ENCODE measurements at places on chromosomes 1 and 21.
A peak's percentile ranks its signal among the peaks of the same experiment; 100 is the strongest.

GRCh38 chr1:158008630-158009029, 15.2 kb downstream of the KIRREL1 start:
- no peaks in the 10 kb centered on the region for H3K4me1 ChIP-seq
- DNase-seq: no peak
- H3K27ac ChIP-seq: no peak overlapping the region

DNA sequence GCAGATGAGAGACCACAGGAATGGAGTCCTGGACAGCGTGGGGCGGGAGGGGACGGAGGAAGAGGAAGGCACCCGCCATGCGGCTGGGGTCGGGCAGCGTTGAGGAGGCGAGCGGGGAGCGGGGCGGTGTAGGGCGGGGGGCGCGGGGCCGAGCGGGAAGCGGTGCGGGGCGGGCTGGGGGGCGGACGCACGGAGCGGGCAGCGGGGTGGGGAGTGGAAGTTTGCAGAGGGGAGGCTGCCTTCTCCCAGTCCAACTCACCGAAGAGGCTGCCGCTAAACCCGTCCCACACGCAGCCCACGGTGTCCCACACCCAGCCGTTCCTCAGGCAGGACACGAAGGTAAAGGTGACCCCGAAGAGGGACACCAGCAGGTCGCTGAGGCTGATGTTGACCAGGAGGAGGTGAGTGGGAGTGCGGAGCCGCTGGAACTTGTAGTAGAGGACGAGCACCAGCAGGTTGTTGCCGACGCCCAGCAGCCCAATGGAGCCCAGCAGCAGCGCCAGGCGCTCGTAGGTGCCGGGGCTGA, 483 bp downstream of the CHML start:
- peak; percentile 2 for DNase-seq
- H3K4me3 ChIP-seq: peak overlapping the region; percentile 72
- no peak overlapping the region for H3K27ac ChIP-seq
- H3K4me1 ChIP-seq: peaks cover 3% of the 10 kb centered on the region

- H3K27ac ChIP-seq: no peak overlapping the region
- H3K4me1 ChIP-seq: no peaks in the 10 kb centered on the region
- no peaks in the 10 kb centered on the region for H3K27me3 ChIP-seq
- no peak overlapping the region for H3K4me3 ChIP-seq
- H3K36me3 ChIP-seq: no peaks in the 10 kb centered on the region
- no peak for DNase-seq
Observed at GRCh38 chr1:189616893-189617292, 860.8 kb downstream of the BRINP3 start.

DNA sequence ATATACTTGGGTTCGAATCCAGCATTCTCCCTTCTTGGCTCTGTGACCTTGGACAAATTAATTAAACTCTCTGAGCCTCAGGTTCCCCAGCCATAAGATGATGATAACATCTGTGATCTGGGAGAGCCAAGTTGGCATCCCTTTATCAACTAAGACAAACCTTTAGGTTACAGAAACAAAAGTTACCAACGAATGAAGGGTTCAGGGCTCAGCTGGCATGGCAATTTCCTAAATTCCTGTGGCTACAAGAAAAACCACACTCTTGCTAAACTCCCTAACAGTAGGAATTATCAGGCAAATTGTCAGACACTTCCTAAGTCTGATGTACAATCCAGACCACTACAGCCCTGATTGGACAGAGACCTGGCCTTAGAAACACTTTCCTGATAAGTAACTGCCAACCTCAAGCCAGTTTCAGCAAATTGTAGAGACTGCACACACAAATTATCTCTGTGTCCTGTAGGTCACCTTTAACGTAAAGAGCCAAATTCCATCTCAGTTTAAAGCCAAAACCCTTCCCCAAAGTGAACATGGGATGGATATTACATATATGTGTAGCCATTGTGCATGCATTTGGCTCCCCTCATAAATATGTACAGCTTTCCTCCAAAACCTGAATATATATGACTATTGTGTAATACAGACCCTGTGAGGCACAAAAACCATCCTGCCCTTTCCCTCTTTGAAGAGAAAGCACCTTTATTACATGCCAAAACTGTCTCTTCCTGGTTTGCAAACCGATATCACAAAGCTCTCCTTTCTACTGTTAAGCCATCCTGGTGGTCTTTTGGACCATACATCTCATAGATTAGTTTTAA, 39.5 kb upstream of the EDARADD start:
- no peak for DNase-seq
- H3K27me3 ChIP-seq: no peaks in the 10 kb centered on the region
- no peaks in the 10 kb centered on the region for H3K36me3 ChIP-seq
- no peak overlapping the region for H3K4me3 ChIP-seq
- no peak overlapping the region for H3K27ac ChIP-seq

DNA sequence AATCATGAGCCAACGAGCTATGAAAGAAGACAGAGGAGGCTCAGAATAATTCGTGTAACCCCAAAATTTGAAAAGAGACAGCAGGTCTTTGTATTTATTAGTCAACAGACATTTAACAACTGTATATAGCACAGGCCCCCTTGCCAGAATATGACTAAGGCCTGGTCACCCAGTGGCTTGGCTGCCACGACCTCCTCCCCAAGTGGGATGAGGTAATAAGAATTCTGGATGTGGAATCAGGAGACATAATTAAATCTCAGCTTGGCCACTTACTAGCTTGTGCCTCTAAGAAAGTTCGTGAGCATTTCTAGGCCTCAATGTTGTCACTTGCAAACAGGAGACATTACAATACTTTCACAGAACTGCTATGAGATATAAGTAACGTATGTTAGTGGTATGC, 134.2 kb upstream of the TNFSF4 start:
- H3K36me3 ChIP-seq: no peaks in the 10 kb centered on the region
- no peak overlapping the region for H3K27ac ChIP-seq
- no peaks in the 10 kb centered on the region for H3K4me1 ChIP-seq
- H3K27me3 ChIP-seq: no peaks in the 10 kb centered on the region

DNA sequence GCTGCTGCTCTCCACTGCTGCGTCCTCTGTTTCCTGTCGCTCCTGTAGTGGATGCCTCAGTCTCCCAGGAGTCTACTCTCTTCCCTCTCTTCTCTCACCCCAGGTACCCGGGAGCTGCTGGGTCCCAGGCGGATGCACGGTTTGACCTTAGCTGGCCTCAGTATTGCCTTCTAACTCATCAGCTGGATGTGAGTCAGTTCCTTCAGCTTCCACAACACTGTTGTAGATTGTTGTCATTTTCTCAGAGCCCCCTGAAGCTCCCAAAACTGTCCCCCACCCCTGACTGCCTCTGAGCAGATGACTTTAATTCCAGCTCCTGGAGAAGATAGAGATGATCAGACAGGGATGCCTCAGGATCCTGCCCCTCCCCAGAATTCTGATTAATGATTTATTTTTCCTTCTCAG, 7.2 kb downstream of the CNIH3 start:
- peaks cover 3% of the 10 kb centered on the region for H3K27me3 ChIP-seq
- H3K4me3 ChIP-seq: peak overlapping the region; percentile 5
- DNase-seq: no peak
- no peaks in the 10 kb centered on the region for H3K36me3 ChIP-seq

- H3K27me3 ChIP-seq: no peaks in the 10 kb centered on the region
- no peak overlapping the region for H3K27ac ChIP-seq
- DNase-seq: no peak
- no peak overlapping the region for H3K4me3 ChIP-seq
Observed at GRCh38 chr1:36269408-36269838, 36.7 kb upstream of the SH3D21 start.

- no peak overlapping the region for H3K4me3 ChIP-seq
- H3K27ac ChIP-seq: no peak overlapping the region
- no peaks in the 10 kb centered on the region for H3K27me3 ChIP-seq
Observed at GRCh38 chr1:40919475-40920011, 57.4 kb upstream of the CITED4 start.

- H3K27me3 ChIP-seq: no peaks in the 10 kb centered on the region
- no peak for DNase-seq
- no peak within 1 kb of the TSS for H3K4me3 ChIP-seq
- H3K4me1 ChIP-seq: no peaks in the 10 kb centered on the region
- no peaks in the 10 kb centered on the region for H3K36me3 ChIP-seq
Observed at GRCh38 chr1:78490861-78491450, at the start of gene PTGFR. Gene PTGFR (plus strand): TSS chr1:78490974. CDS start chr1:78492744, 1,770 bp downstream.

GRCh38 chr1:183569141-183569540, 21.1 kb downstream of the NCF2 start:
- H3K27ac ChIP-seq: no peak overlapping the region
- H3K4me1 ChIP-seq: peaks cover 2% of the 10 kb centered on the region

- no peak overlapping the region for H3K4me3 ChIP-seq
- H3K4me1 ChIP-seq: peaks cover 9% of the 10 kb centered on the region
- H3K27me3 ChIP-seq: no peaks in the 10 kb centered on the region
- no peak overlapping the region for H3K27ac ChIP-seq
- H3K36me3 ChIP-seq: no peaks in the 10 kb centered on the region
Observed at GRCh38 chr1:227793079-227793947, 22.2 kb upstream of the PRSS38 start.

DNA sequence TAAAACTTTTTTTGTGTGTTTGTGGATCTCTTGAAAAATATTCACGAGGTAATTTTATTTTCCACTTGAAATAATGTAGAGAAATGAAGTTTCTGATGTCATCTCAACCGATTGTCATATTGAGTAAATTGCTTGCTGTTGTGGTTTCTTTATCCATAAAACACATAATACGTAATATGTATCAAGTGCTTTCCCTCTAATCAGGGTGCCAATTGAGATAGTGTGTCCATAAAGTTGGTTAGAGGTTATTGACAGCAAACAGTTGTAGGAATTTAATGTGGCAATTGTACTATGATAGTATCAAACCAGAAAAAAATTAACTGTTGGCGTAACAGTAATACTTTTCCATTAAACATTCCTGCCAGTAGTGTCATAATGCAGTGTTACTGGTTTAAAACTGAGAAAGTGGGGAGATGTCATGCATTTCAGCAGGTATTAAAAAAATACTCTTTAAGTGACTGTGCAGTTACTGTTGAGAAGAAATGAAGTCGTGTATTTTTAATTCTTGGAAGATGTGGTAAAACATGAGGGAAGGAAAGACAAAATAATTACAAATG, 38.3 kb downstream of the USP25 start:
- H3K4me3 ChIP-seq: no peak overlapping the region
- DNase-seq: no peak

DNA sequence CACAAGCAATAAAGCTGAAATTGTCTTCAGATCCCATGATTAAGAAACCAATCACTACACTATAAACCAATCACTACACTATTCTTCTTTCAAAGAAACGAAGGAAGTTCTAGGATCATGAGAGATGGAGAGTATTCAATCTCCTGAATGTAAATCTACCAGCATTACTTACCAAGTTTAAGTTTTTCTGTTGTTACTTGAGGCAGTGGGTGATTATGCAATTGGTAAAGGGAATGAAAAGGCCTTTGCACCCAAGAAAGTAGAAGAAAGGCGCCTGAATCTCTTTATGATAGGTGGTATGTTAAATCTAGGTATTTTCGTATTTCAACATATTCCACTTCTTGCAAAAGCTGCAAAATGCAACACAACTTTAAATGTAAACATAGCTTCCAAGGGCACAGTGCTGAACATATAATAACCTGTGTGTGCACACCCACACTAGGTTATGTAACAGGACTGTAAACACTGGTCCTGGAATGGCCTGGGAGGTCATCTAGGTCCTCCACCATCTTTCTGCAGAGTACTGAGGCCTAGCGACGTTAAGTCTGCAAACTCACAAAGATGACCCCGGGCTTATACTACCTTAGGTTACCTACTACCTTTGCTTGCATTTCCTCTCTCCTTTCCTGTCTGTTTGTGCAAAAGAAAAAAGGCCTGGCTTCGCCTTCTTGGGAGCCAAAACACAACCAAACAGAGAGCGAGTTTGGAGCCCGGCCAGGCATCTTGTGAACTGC, 1.1 kb upstream of the UAP1 start:
- peak overlapping the region; percentile 73 for H3K27ac ChIP-seq
- H3K4me3 ChIP-seq: peak overlapping the region; percentile 84
- H3K36me3 ChIP-seq: no peaks in the 10 kb centered on the region
- DNase-seq: no peak
- H3K27me3 ChIP-seq: no peaks in the 10 kb centered on the region
- H3K4me1 ChIP-seq: no peaks in the 10 kb centered on the region

- H3K4me1 ChIP-seq: no peaks in the 10 kb centered on the region
- DNase-seq: no peak
- no peaks in the 10 kb centered on the region for H3K27me3 ChIP-seq
- H3K4me3 ChIP-seq: no peak overlapping the region
- H3K36me3 ChIP-seq: no peaks in the 10 kb centered on the region
Observed at GRCh38 chr1:222104694-222105392, 363.0 kb upstream of the DUSP10 start.

DNA sequence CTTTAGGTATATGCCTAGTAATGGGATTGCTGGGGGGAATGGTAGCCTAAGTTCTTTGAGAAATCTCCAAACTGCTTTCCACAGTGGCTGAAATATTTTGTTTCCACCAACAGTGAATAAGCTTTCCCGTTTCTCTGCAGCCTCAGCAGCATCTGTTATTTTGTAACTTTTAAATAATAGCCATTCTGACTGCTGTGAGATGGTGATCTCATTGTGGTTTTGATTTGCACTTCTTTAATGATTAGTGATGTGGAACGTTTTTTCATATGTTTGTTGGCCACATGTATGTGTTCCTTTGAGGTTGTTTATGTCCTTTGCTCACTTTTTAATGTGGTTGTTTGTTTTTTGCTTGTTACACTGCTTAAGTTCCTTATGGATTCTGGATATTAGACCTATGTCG, 237.4 kb downstream of the CENPF start:
- no peaks in the 10 kb centered on the region for H3K36me3 ChIP-seq
- H3K27me3 ChIP-seq: no peaks in the 10 kb centered on the region
- DNase-seq: no peak
- no peaks in the 10 kb centered on the region for H3K4me1 ChIP-seq
- H3K27ac ChIP-seq: no peak overlapping the region
- no peak overlapping the region for H3K4me3 ChIP-seq

GRCh38 chr1:171245458-171246064, 2.7 kb upstream of the FMO1 start:
- H3K4me1 ChIP-seq: no peaks in the 10 kb centered on the region
- no peak overlapping the region for H3K4me3 ChIP-seq
- no peaks in the 10 kb centered on the region for H3K27me3 ChIP-seq

DNA sequence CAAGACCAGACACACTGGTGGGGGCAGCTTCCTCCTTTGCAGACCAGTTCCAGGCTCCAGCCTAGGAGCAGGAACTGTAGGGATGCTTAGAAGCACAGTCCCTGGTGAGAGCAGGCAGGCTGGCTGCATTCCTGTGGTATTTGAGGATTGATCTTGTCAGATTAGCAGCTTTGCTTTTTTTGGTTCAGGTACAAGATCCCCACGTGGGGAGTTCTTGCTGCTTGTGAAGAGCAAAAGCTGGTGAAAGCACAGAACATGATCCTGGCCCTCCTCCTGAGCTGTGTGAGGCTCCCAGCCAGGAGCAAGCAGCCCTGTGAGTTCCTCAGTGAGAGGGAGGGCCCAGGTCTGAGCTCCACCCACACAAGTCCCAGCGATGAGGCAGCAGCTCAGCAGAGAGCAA, 75.3 kb upstream of the ARTN start:
- no peak for DNase-seq
- H3K4me1 ChIP-seq: no peaks in the 10 kb centered on the region
- H3K27me3 ChIP-seq: no peaks in the 10 kb centered on the region
- H3K4me3 ChIP-seq: no peak overlapping the region

DNA sequence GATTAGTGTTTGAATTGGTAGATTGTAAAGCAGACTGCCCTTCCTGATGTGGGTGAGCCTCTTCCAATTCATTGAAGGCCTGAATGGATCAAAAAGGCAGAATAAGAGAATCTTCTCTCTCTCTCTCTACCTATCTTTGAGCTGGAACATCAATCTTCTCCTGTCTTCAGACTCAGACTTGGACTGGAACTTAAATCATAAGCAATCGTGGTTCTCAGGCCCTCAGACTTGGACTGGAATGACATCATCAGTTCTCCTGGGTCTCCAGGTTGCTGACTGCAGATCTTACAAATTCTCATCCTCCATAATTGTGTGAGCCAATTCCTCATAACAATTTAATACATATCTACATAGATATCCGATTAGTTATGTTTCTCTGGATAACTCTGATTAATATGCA, 66.8 kb downstream of the IER5 start:
- DNase-seq: no peak
- no peak overlapping the region for H3K27ac ChIP-seq
- no peak overlapping the region for H3K4me3 ChIP-seq
- H3K4me1 ChIP-seq: peaks cover 35% of the 10 kb centered on the region
- H3K27me3 ChIP-seq: no peaks in the 10 kb centered on the region

All from effector memory CD4-positive, alpha-beta T cell (primary cell).